ENCODE measurements at places on chromosomes 11 and 22. TPM values are rescaled to one million over a fixed set of nuclear protein-coding genes. Genes with fewer than 3 reads are reported as not detected.

DNA sequence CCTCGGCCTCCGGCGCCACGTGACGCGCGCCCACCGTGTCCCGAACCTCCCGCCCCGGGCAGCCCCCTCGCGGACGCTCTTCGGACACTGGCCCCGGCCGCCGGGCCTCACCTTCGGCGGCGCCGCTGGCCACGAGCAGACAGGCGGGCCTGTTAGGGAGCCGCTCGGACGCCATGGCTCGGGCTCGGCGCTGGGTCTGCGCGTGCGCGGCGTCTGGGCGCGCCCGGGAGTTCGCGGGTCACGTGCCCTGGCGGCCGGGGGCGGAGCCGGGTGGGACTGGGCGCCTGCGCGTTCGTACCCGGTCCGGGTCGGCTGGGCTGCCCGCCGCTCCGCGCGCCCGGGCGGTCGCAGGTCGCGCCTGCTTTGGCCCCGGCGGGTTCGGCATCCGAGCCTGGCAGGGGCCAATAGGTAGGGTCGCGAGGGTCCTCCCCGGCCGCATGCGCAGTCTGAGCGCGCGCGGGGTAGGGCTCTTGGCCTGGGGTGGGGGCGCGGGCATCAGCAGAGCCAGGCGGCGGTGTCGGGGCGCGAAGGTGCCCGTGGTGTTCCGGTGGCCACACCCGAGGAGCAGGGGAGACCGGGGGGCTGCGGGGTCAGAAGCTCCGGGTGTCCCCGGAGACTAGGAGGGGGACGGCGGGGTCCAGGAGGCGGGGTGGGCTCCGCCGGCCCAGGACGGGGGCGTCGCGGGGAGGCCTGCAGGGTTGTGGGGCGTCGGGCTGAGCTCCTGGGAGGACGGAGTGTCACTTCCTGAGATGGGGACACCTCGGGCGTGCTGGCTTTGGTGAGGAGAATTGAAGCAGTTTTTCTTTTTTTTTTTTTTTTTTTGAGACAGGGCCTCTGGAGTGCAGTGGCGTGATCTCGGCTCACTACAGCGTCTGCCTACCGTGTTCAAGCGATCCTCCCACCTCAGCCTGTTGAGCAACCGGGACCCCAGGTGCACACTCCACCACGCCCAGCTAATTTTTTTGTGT lies at the start of gene GATD1:
GATD1 (minus strand) TSS at position 200 of the 968 bp plus-strand sequence; CDS start at position 175, 25 bp downstream.
- DNase-seq = peak; percentile 96

DNA sequence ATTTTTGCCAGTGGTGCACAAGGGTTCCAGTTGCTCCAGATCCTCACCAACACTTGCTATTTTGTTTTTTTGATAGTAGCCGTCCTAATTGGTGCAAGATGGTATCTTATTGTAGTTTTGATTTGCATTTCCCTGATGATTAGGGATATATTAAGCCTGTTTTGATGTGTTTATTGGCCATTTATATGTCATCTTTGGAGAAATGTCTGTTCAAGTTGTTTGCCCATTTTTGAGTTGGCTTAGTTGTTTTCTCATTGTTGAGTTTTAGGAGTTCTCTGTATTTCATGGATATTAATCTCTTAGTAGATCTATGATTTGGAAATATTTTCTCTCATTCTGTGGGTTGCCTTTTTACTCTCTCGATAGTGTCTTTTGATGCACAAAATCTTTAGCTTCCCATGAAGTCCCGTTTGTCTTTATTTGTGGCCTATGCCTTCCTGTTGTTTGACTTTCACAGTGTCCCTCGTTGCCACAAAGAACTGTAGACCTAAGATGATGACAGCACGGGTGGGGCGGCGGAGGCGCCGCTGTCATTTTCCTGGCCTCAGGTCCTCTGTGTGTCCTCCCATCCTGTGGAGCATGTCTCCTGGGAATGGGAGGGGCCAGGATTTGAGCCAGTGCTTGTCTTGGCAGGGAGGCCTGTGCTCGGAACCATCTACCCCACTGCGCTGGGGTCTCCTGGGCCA lies 33.5 kb downstream of the LRP5 start:
- peak; percentile 87 for DNase-seq

DNA sequence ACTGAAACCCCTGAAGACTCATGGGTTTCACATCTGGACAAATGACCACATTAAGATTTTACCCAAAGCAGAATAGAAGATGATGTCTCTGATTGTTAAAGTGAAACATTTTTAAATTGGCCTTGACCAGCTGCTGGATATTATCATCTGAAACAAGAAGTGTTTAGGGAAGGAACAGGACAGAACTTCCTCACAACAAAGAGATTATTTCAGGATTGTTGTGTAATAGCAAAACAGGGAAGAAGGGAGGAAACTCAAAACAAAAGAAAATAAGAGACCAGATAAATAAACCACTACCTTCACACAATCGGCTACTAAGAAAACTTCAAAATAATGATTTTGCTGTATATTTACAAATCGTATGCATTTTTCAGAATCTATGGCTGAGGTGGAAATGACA lies 319.2 kb upstream of the API5 start:
- DNase-seq = no peak

Gene MAPK8IP1
- 4.4 TPM for total RNA-seq

Gene WT1
- total RNA-seq = 2.6 TPM

Gene CDCA5
- 1.3 TPM for total RNA-seq
